Endodermal cell (in vitro differentiated cells): ENCODE measurements at places on chromosomes 2 and 18. TPM values are rescaled to one million over a fixed set of nuclear protein-coding genes. Genes with fewer than 3 reads are reported as not detected.

Gene EGR4
- 0.23 TPM in 1 of 3 replicates, not detected in the others for total RNA-seq

Gene SCN9A
- total RNA-seq, result 0.35 and 0.45 TPM in 2 replicates

Gene RUFY4
- total RNA-seq, result not detected in 3 replicates

Gene DNER
- 0.11 TPM in 1 of 3 replicates, not detected in the others for total RNA-seq

Gene TMX3
- 43.0 and 51.2 TPM in 2 replicates for total RNA-seq

Gene CLEC4F
- total RNA-seq, result not detected in 2 replicates

Gene RESP18
- not detected in 2 replicates for total RNA-seq

Gene ALK
- 0.13 to 0.36 TPM (median 0.35 TPM) in 3 replicates for total RNA-seq

GRCh38 chr2:189363559-189363958 is 77.7 kb upstream of the WDR75 start:
- H3K4me3 ChIP-seq, result no peak overlapping the region
- DNase-seq, result no peak
- no peaks in the 10 kb centered on the region for H3K4me1 ChIP-seq
- H3K27ac ChIP-seq, result no peak overlapping the region

- H3K27ac ChIP-seq, result no peak overlapping the region
- no peak overlapping the region for H3K4me3 ChIP-seq
- H3K4me1 ChIP-seq, result no peaks in the 10 kb centered on the region
- no peaks in the 10 kb centered on the region for H3K27me3 ChIP-seq
Measured at GRCh38 chr2:39217192-39217550, 26.6 kb downstream of the CDKL4 start.

DNA sequence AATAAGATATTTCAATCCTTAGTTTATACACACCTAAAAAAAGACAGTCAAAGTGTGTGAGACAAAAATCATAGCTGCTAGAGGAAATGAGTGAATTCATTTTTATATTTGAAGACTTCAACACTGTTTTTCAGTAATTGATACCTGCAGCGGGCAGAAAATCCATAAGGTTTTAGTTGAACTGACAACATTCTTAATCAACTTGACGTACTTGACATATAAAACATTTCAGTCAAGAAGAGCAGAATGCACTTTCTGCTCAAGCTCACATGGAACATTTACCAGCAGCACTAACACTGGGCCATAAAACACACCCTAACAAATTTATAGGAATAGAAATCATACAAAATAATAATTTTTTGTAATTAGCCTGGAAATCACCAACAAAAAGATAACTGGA is 959.6 kb upstream of the SOX11 start:
- H3K27me3 ChIP-seq, result no peaks in the 10 kb centered on the region
- no peaks in the 10 kb centered on the region for H3K4me1 ChIP-seq
- no peak overlapping the region for H3K4me3 ChIP-seq
- H3K27ac ChIP-seq, result no peak overlapping the region
- DNase-seq, result no peak
- no peaks in the 10 kb centered on the region for H3K36me3 ChIP-seq

GRCh38 chr2:190342611-190343010 is 778 bp upstream of the INPP1 start:
- no peaks in the 10 kb centered on the region for H3K36me3 ChIP-seq
- DNase-seq, result peak; percentile 51
- no peaks in the 10 kb centered on the region for H3K27me3 ChIP-seq
- no peak overlapping the region for H3K4me3 ChIP-seq
- H3K27ac ChIP-seq, result no peak overlapping the region

GRCh38 chr2:42809819-42810120 is 17.4 kb upstream of the HAAO start:
- peak; percentile 91 for DNase-seq
- peaks cover 6% of the 10 kb centered on the region for H3K27me3 ChIP-seq
- peak overlapping the region; percentile 81 for H3K4me3 ChIP-seq
- H3K27ac ChIP-seq, result peak overlapping the region; percentile 90
- no peaks in the 10 kb centered on the region for H3K36me3 ChIP-seq

DNA sequence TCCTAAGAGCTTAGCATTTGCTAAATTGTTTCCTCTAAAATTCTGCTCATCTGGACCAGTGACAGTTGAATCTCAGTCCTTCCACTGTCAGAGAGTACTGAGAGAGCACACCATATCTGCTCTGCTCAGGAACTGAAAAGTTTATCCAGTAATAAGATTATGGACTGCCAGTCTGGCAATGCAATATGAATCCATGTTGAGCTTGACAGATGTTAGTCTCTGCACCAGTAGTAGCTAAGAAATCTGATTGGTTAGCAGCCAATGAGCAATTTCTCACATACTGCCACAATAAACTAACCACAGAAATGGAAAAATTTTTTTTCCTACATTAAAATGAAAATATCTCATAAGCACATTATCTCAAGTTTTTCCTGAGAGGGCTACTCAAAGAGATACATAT is 2.3 kb downstream of the PRKD3 start:
- H3K4me1 ChIP-seq, result peaks cover 25% of the 10 kb centered on the region
- peak overlapping the region; percentile 97 for H3K4me3 ChIP-seq
- peaks cover 40% of the 10 kb centered on the region for H3K36me3 ChIP-seq
- peaks cover 6% of the 10 kb centered on the region for H3K27me3 ChIP-seq
- no peak for DNase-seq
